ENCODE measurements at places on chromosomes 3 and 15. TPM values are rescaled to one million over a fixed set of nuclear protein-coding genes. Genes with fewer than 3 reads are reported as not detected.

- no peak overlapping the region for H3K4me3 ChIP-seq
- no peaks in the 10 kb centered on the region for H3K36me3 ChIP-seq
- no peak for DNase-seq
- H3K27ac ChIP-seq: no peak overlapping the region
- H3K27me3 ChIP-seq: no peaks in the 10 kb centered on the region
Measured at GRCh38 chr3:84125760-84126159, 833.0 kb upstream of the CADM2 start.

The MGA gene
- polyA plus RNA-seq: 5.2 TPM

DNA sequence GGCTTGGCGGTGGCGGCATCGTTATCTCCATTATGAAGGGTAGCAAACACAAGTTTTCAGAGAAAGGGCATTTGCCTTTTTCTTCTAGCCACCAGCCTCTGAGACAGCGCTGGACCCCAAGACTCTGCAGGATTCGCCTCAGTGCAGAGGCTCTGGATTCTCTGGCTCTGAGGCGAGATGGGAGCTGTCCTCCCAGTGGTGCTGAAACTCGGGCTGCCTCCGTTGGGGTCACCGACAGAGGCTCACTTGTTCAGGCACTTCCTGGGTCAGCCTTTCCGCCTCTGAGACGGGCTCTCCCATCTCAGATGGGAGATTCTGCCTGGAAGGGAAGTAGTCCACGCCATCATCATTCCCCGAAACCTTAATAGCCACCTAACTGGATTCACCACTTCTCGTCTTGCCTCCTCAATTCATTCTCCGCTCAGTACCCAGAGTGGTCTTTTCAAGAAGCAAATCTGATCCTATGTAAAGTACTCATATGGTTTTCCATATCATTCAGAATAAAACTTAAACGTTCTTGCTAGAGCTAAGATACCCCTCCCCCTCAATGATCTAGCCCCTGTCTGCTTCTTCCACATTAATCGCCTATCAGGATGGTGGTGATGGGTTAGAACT, 76.9 kb downstream of the RHCG start:
- no peak overlapping the region for H3K27ac ChIP-seq
- H3K4me1 ChIP-seq: no peaks in the 10 kb centered on the region
- H3K36me3 ChIP-seq: no peaks in the 10 kb centered on the region
- H3K4me3 ChIP-seq: no peak overlapping the region
- no peak for DNase-seq

The POLR2H gene
- 117 TPM for polyA plus RNA-seq

DNA sequence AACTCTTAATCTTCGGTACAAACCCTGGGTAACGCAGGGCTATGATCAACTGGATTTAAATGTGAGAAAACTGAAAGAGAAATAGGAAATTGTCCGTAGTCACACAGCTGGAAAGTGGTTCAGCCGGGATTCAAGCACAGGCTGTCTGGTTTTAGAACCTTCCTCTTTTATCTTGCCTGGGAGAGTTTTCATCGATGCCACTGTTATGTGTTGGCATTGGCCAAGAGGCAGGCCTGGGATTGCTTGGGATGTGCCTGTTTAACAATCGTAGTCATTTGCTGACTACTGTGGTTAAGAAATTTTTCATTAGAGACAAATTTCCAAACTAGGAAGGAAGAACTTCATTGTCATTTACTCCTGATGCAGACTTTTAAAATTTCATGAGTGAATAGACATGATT, 4.3 kb downstream of the MCTP2 start:
- H3K4me1 ChIP-seq: peaks cover 2% of the 10 kb centered on the region
- H3K36me3 ChIP-seq: no peaks in the 10 kb centered on the region
- no peak overlapping the region for H3K4me3 ChIP-seq

The SKOR1 gene
- 0.46 TPM for polyA plus RNA-seq

DNA sequence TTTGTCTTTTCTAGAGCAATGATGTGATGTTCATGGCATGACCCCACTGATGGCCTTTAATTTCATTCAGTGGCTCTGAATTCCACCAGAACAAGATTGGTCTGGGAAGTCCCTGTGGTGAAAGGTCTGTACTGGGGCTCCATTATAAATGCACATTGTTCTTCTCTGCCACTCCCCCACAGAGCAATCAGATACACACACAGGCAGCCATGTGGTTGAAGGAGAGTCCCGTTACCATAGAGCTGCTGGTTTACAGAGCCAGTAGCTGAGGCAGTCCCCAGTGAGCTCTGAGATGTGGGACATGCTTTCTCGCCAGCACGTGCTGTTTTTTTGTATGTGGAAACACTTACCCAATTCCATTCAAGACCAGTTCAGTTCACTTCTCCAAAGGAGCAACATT, 172.7 kb upstream of the TRIM42 start:
- no peak for DNase-seq
- no peaks in the 10 kb centered on the region for H3K36me3 ChIP-seq
- H3K27ac ChIP-seq: no peak overlapping the region
- H3K4me3 ChIP-seq: no peak overlapping the region

DNA sequence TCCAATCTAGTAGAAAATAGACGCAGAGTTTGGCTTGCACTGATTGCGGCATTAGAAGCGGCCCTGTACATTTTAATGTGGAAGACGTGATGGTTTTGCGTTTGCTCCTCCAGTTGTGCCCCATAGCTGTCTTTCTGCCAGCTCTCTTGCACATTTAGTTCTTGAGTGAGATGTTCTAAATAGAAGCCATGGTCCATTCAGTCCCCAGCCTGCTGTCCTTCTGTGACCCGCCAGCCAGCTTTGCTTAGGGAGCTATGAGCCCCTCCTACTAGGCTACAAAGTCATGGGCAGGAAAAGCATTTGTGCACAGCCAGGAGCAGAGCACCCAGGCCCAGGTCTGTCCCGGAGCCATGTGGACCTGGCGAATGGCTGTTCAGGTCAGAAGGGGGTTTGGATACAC, 50.3 kb downstream of the APBA2 start:
- peaks cover 37% of the 10 kb centered on the region for H3K4me1 ChIP-seq
- no peaks in the 10 kb centered on the region for H3K36me3 ChIP-seq
- no peak overlapping the region for H3K27ac ChIP-seq
- DNase-seq: no peak
- H3K4me3 ChIP-seq: no peak overlapping the region

The NUTM1 gene
- 0.02 TPM for polyA plus RNA-seq

Data from thymus (tissue), 14 donors.